ENCODE measurements at places on chromosomes 7 and 10.

DNA sequence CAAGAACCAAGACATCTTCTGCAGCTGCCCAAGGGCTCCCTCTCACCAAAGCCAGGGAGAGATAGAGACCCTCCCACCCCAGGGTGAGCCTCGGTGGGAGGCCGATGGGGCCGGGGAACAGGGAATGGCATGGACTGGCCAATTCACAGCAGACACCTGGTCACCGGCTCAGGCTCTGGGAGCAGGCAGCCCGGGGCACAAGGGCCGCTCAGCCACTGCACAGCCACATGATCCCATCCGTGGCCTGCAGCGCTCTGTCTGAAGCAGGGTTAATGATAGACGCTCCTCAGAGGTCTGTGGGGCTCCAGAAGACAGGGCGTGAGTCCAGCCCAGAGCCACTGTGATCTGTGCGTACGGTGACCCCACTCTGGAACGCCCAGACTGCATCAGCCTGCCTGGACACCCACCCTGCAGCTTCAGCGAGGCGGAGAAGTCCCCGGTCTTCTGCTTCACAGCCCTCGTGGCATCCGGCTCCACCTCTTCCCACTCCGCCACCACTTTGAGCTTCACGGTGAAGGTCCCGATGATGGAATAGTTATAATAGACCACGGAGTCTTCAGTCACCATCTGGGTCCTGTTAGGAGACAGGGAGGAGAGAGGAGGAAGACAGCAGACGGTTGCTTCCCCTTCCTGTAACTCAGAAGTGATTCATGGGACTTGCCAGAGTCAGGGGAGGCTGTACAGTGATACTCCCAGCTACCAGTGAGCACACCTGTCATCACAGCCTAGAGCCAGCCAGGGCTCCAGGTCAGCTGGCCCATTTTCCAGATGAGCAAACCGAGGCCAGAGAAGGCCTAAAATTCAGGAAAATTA, 14.0 kb downstream of the TMEM130 start:
- no peak for DNase-seq

DNA sequence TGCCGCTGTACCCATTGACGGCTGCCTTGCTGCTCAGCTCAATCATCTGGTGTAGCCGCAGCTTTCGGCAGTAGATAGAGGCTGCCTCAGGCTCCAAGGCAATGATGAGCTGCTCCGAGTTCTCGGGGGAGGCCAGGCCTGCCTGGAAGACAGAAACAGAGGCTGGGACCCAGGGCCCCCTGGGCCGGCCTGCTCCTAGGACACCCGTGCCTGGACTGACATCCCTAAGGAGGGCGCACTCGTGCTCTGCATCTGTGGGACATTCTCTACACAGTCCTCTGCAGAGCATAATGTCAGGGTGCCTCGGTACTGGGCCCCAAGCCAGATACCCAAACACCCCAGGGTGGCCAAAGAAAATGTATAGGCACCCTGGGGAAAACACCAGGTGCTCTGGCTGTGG, 58.5 kb downstream of the HSPA12A start:
- DNase-seq: no peak

- no peak for DNase-seq
Observed at GRCh38 chr10:71131508-71132088, 80.8 kb upstream of the UNC5B start.

GRCh38 chr7:147014286-147014955, 897.8 kb downstream of the CNTNAP2 start:
- DNase-seq: no peak

All from substantia nigra (tissue), 51 donors.